ENCODE measurements at places on chromosomes 13 and 19.

- no peak for DNase-seq
Observed at GRCh38 chr19:17751103-17751911, at the start of gene FCHO1. TSS of gene FCHO1 (plus strand) at chr19:17751477. CDS start at chr19:17755165, 3,688 bp downstream.

- DNase-seq: no peak
Observed at GRCh38 chr13:40984668-40985366, 34.3 kb downstream of the ELF1 start.

GRCh38 chr19:3365093-3365835 is 1.1 kb upstream of the NFIC start:
- DNase-seq: no peak

- DNase-seq: peak; percentile 63
Observed at GRCh38 chr13:32587011-32587810, 959 bp downstream of the PDS5B start.

- DNase-seq: no peak
Observed at GRCh38 chr19:39858541-39858940, 12.4 kb upstream of the FBL start.

- no peak for DNase-seq
Observed at GRCh38 chr19:16375157-16375935, 50.7 kb downstream of the KLF2 start.

- no peak for DNase-seq
Observed at GRCh38 chr13:110286833-110287819, 19.8 kb downstream of the COL4A1 start.

- DNase-seq: no peak
Observed at GRCh38 chr19:51751655-51752054, at the start of gene FPR1. TSS of gene FPR1 (minus strand) at chr19:51751878. CDS start at chr19:51746994, 4,884 bp downstream.

DNA sequence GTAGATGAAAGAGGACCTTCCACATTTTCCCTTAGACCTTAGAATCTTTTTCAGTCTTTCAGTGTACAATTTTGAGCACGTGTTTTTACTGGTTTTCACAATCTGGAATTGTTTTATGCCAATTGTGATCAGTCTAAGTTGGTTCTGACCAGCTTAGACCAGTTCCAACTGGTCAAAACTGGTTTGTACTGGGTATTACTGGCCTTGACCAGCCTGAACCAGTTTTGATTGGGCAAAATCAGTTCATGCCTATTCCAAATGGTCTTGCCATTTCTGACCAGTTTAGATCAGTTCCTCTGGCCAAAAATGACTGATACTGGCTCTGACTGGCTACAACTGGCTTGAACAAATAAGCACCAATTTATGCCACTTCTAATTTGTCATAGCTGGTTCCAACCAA is 36.4 kb downstream of the ZNF585A start:
- DNase-seq: no peak

GRCh38 chr19:14686411-14686810 is 3.4 kb upstream of the ZNF333 start:
- no peak for DNase-seq

GRCh38 chr13:55613429-55614187 is 1527.1 kb upstream of the PRR20A start:
- no peak for DNase-seq

DNA sequence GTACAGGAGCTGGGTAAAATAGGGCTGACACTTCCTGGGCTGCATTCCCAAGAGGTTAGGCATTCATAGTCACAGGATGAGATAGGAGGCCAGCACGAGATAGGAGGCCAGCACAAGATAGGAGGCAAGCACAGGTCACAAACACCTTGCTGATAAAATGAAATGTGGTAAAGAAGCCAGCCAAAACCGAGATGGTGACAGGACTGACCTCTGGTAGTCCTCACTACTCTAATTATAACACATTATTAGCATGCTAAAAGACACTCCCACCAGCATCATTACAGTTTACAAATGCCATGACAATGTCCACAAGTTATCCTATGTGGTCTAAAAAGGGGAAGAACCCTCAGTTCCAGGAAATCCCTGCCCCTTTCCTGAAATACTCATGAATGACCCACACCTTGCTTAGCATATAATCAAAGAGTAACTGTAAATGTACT is 20.9 kb upstream of the IGSF23 start:
- DNase-seq: no peak

- DNase-seq: no peak
Observed at GRCh38 chr19:41501854-41502253, 58.9 kb downstream of the ERICH4 start.

GRCh38 chr19:18586306-18586705 is 2.3 kb upstream of the REX1BD start:
- DNase-seq: no peak

DNA sequence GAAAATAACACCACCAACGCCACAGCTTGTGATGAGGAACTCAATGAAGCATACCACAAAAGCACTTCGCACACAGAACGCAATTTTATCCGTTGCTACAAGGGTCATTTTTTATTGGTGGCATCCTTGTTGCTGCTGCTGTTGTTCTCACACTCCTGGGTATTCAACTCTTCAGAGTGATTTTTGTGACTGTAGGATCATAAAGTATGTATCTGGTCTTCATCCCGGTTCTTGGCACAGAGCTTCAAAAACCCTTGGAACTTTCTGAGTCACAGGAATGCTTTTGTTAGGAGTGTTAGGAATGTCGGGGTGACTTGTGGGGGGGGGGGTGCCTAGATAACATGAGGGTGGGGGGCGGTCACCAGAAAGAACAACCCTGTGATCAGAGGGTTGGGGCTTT is 108.4 kb downstream of the ZNF557 start:
- DNase-seq: no peak

DNA sequence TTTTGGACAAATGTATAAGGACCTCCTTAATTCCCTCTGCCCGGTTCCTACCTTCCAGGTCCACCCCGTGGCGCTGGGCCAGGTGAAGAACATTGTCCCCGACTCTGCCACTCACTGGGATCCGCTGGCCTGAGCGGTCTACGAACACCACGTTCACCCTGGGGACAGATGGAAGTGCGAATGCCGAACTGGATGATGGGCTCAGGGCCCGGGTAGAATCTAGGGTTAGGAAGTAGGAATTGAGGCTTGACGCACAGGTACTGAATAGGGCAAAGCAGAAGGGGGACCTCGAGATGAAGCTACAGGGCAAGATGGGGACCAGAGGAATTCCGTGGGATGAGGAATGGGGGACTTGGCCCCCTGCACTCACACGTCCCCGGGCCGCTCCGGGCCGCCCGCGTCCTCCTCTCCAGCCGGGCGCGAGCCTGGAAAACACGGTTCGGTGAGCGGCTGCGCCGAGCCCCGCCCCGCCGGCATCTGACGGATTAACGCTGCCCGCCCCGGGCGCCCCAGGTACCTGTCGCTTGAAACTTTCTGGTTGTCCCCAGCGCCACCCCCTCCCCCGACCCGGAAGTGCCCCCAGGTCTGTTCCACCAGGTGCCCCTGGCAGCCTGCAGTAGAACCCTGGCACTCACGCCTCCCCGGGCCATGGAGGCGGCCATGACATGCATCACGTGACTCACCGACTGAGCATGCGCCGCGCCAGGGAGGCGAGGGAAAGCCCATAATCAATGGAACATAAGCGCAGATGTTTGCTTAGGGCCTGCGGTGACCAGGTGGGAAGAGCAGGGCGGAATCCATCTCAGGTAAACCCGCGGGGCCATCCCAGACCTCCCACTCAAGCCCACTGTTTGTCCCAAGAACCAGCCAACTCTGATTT is at the start of gene FDX2:
TSS of gene FDX2 (minus strand) at position 681 of the 880 bp plus-strand sequence. CDS start at position 662, 19 bp downstream.
- peak; percentile 41 for DNase-seq

DNA sequence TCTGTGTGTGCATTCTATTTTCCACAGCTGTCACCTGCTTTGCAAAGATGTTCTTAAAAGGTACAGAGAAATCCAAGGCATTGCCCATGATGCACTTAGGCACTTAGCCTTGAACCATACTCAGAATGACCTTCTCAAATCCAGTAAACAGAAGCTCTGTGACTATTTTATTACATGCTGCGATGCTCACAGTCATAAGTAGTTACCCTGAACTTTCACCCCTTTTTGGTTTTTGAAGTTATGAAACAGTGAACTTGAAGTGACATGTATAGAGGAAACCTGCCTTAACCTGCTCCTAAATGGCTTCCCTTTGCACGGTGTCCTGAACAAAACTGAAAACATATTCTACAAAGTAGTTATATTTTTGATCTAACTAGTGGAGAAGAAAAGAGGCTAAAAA is 100.4 kb downstream of the SLC10A2 start:
- DNase-seq: no peak

GRCh38 chr19:15640904-15641597 is 354 bp downstream of the CYP4F3 start:
- no peak for DNase-seq

GRCh38 chr19:41934849-41935374 is 6.7 kb upstream of the ERFL start:
- peak; percentile 3 for DNase-seq

DNA sequence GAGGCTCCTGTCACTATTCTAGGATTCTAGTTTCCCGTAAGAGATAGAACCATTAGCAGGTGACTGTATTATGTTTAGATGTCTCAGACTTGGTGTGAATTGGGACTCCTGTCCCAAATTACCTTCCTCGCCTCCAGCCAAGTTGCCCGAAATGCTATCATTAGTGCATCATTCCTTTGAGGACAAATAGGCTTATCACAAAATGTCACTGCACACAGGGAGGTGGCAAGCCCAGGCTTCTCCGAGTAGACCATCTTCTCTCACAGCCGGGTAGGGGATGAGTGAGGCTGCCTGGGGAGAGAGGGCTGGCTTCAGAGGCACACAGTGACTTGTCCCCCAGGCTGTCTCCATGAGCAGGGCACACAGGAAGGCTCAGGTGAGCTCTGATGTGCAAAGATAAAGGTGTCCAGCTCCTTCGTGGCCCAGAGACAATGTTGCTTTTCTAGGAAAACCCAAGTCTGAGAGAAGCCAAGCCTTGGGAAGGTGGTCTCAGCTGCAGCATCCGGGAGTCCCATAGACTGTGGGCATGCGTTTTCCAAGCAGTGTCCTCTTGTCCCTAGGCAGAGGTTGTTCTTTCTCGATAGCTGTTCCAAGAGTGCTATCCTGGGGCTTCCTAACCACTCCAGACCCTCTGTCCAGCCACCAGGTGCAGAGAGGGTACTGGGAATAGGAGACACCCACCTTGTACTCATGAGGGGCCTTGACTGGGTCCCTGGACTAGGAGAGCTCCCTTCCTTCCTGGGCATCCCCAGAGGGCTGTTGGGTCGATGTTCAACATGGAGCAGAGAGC is 163.1 kb upstream of the TSHZ3 start:
- DNase-seq: no peak

GRCh38 chr13:114339857-114340534 is 25.7 kb downstream of the CHAMP1 start:
- no peak for DNase-seq

GRCh38 chr19:6249296-6249695 is 30.5 kb downstream of the MLLT1 start:
- peak; percentile 21 for DNase-seq

DNA sequence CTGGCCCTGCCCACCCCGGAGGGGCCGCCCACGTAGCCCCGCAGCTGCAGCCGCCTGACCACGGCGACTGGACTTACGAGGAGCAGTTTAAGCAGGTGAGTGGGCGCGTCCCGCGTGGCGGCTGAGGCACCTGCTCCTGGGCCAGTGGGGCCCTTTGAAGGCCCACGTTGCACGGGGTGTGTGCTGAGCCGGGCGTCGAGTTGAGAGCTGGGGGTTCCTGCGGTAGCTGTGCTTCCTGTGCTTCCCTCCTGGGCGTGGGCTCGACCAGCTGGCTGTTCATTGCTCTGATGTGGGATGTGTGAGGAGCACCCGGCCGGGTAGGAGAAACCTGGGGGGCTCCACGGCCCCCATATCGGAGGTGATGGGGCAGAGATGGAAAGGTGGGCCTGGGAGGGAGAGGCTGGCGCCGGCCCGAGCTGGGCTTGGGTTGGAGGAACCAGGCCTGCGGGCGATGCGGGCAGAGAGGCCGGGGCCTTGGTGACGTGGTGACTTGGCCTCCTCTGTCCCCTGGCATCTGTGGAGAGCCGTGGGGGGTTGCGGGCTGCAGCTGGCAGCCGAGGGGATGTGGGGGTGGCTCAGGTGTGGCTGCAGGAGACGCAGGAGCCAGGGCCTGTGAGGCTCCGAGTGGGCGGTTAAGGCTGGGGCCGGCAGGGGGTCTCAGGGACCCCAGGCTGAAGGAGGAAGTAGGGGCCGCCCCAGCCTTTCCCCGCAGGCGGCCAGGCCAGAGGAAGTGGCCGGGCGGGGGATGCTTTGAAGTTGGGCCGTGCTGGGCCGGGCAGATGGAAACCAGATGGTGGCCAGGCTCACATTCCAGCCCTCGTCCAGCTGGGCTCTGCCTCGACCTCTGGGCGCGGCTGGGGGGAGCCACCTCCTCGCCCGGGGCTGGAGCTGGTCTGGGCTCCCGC is 7.1 kb downstream of the ARID3A start:
- no peak for DNase-seq

DNA sequence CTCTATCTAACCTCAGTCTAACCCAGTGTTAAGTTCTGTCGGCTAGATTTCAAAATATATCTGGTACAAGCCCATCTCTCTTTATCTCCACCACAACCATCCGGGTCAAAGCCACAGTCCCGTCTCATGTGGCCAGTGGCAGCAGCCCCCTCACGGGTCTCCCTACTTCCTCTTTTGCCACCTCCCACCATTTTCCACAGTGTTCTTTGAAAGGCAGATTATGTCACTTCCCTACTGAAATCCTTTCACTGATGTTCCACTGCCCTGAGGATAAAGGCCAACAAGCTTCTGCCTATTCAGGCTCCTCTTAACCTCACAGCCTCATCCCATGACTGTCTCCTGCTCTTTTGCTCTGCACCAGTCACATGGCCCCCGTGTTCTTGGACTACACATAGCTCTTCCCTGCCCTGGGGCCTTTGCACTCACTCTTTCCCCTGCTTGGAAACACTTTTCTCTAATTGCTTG is 117.2 kb downstream of the UBL3 start:
- DNase-seq: no peak

- no peak for DNase-seq
Observed at GRCh38 chr13:99501848-99502301, 603 bp downstream of the TM9SF2 start.

GRCh38 chr19:30152510-30153291 is 210.7 kb downstream of the URI1 start:
- no peak for DNase-seq

DNA sequence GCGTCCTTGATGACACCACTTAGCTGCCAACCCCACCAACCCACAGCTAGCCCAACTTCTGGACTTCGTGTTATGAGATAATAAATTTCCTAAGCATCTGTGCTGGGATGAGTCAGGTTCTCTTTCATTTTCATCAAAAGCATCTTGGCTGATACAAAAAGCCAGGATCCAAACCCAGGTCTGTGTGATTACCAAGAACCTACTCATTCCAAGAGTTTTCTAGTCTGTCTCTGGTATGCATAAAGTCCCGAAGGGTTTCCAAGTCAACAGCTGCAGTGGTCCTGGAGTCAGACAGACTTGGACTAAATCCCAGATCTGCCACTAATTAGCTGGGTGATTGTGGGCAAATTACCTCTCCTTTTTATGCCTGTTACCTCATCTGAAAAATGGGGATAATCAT is 55.5 kb upstream of the SERP2 start:
- DNase-seq: no peak

GRCh38 chr19:31144075-31144870 is 205.0 kb downstream of the TSHZ3 start:
- no peak for DNase-seq

DNA sequence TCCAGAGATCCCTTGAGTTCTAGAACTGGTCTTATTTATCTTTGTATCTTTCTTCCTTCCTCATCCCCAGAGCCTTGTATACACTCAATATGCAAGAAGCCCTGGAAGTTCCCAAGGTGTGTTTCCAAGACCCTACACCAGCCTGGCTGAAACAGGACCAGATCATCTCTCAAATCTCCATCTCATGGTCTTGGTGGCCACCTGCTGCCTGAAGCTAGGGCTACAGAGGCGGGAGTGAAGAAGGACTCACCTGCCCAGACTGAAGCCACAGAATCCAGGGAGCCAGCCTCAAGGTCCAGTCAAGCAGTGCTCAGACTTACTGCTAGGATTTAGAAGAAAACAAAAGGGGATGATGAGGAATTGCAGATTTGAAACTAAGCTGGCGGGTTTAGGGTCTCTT is 6.1 kb upstream of the CYSLTR2 start:
- DNase-seq: no peak
